Activated gamma-delta T cell treated with anti-CD3 and anti-CD28 coated beads, Interleukin-2, amount 50 U/mL, for 16 hours (primary cell): ENCODE measurements at places on chromosomes 16 and 17.

DNA sequence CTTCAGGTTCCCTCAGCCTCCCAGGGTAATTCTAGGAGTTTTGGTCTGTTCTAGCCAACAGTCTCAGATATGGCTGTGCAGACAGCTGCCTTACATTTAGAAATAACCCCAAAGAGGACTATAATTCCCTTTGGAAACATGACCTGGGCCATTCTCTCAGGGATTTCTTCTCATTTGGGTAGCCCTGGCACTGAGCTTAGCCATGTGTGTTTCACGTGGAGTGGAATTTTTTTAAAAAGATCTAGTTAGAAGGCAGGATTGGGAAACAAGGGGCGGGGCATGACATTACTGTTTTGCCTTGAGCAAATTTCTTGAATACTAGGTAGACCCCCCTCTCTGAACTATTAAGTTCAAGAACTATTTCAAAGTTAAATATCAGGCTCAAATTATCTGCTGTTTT lies 29.6 kb upstream of the MRC2 start:
- DNase-seq = no peak

GRCh38 chr17:41977991-41978390 lies 11.4 kb downstream of the CNP start:
- no peak for DNase-seq

DNA sequence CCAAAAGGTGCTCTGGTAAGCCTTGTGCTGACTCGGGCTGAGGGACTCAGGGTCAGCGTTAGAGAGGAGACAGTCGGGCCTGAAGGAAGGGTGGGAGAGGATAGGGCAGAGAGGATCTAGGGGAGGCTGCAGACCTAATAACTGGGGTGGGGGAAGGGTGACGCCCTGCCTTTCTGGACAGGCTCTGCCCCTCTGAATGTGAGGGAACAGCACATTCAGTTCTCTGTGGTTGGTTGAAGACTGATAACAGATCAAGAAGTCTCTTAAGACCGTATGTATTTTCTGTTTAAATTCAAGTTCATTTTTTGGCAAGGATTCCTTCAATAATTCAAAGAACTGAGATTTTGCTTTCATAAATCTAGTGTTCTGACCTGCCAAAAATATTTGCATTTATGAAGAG lies 56.2 kb upstream of the TEKT3 start:
- DNase-seq = no peak

DNA sequence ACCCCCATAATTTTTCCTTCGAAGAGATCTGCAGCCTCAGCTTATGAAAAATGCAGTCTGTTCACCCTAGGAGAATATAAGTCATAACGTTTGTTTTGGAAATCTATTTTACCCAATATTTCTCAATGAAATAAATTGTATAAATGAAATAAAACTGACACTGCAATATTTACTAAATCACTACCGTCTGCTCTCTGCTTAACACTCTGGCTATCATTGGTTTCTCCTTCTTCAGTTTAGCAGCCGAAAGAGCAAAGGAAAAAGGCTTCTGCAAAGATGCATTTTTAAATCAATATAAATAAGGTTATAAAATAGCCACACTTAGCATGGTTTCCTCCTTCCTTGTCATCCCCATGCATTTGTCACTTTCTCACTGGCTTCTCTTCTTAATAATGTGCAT lies 148.2 kb downstream of the SNX11 start:
- DNase-seq = no peak

GRCh38 chr17:12613566-12613965 lies 52.1 kb upstream of the MYOCD start:
- no peak for DNase-seq

DNA sequence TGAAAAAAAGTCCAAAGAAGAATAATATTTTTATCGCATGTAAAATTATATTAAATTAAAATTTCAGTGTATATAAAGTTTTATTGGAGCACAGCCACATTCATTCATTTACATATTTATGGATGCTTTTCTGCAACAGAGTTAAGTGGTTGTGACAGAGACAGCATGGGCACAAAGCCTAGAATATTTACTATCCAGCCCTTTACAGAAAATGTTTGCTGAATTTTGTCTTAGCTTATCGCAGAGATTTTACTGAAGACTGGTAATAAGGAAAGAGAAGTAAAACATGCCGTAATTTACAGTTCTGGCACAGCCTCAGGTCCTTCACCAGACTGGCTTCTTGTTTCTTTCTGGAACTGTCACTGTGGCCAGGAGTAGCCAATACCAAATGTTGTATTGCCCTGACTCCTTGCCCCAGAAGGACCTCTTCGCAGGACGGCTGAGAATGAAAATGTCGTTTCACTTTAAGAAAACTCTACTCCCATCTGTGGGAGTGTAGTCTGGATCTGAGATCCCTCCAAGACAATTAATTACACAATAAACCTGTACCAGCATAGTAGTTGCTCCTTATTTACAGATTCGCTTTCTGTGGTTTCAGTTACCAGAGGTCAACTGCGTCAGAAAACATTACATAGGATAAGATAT lies 94.9 kb upstream of the GOT2 start:
- DNase-seq = no peak

DNA sequence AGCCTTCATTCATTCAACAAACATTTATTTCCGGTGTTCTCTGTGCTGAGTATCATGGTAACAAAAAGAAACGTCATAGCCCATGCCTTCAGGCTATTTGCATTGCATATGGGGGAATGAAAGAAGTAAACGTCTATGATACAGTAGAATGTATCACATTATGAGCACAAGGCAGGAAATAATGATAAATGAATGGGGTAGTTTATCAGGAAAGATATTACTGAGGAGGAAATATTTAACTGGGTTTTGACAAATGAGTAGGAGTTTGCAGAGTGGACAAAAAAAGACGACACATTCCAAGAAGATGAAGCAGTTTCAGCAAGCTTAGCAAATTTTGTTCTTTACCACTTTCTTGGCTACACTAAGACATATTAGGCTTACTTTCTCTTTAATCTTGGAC lies 1.3 kb upstream of the KRTAP4-7 start:
- no peak for DNase-seq

DNA sequence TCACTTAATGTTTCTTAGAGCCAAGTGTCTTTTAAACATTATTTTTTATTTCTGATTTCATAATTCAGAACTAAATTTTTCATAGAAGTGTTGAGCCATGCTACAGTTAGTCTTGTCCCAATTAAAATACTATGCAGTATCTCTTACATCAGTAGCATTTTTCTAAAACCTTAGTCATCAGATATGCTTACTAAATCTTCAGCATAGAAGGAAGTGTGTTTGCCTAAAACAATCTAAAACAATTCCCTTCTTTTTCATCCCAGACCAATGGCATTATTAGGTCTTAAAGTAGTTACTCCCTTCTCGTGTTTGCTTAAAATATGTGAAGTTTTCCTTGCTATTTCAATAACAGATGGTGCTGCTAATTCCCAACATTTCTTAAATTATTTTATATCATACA lies 13.6 kb upstream of the BCAS3 start:
- no peak for DNase-seq

DNA sequence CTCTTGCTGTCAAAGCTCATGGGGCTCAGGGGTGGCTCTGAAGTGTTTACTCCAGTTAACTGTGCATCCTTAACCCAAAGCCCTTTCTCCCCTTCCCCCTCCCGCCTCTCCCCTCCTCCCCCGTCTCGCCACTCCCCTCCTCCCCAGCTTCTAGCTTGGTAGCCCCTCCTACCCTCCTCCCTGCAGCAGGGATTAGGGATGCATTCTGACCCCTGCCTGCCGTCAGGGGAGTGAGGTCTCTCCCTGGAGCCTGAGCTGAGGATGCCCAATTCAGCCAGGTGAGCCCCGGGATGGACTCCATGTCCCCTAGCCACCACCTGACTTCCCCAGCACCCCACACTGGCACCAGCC lies 1.6 kb downstream of the HS3ST6 start:
- no peak for DNase-seq

DNA sequence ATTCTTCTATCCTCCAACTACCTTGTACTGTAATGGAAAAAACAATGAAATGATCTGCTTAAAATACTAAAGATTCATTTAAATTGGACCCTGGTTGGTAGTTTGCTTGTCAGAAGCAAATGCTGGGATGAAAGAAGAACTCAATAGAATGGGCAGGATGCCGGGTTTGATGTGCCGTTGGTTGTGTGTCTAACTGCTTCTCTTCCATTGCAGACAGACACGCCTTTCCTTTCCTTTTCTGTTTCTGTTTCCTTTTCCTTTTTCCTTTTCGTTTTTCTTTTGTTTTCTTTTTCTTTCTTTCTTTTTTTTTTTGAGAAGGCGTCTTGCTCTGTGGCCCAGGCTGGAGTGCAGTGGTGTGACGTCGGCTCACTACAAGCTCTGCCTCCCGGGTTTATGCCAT lies 64.6 kb downstream of the PLCG2 start:
- no peak for DNase-seq
